ENCODE measurements at places on chromosomes 2 and 18.

DNA sequence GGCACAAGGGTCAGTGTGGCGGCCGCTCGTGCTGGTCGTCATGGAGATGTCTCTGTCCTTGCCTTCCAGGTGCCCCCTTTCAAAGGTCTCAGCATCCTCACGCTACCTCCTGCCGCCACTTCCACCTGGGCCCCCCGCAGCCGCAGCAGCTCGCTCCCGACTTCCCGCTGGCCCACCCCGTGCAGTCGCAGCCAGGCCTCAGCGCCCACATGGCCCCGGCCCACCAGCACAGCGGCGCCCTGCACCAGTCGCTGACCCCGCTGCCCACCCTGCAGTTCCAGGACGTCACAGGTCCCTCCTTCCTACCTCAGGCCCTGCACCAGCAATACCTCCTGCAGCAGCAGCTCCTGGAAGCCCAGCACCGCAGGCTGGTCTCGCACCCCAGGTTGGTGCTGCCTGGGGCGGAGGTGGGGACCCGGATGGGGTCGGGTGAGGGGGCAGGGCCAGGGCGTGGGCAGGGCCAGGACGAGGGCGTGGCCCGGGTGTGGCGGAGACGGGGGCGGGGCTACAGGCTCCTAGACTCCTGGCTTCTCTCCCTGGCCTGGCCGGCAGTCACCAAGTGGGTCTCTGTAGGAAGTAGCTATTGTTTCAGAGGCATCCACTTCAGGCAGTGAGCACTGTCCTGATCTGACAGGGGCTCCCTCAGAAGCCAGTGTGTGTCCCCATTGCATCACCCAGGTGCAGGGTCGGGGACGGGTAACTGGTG is 223.7 kb downstream of the LOXHD1 start:
- DNase-seq, result no peak

DNA sequence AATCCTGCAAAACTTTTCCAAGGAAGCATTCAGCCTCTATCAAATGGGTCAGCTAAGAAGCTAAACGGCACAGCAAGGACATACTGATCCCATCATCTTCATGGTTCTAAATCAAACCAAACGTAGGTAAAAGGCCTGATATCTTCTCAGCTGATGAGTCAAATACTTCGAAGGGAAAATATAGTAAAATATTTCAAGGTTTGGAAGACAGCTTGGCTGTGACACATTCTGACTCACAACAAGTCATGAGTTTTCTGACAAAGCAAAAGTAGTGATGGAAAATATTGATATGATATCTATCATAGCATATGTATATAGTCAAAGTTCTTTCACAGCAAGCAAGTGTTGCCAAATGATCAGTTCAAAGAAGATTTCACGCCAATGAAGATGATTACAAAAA is 31.5 kb downstream of the DOCK10 start:
- DNase-seq, result no peak

DNA sequence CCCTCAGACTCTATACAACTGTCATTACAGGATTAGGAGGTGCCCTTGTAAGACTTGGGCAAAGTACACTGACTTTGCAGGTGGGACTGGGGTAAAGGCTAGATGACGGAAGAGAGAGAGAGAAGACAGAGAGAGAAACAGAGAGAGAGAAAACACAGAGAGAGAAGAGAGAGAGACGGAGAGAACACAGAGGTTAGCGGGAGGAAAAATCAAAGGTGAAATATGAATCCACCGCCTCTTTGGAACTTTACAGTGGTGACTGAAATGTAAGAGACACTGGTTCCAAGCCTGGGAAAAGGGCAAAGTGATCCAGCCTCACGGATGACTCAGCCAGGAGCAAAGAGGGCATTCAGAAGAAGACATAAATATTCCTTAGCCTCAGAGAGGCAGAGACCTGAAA is 25.1 kb upstream of the CAB39 start:
- DNase-seq, result no peak

DNA sequence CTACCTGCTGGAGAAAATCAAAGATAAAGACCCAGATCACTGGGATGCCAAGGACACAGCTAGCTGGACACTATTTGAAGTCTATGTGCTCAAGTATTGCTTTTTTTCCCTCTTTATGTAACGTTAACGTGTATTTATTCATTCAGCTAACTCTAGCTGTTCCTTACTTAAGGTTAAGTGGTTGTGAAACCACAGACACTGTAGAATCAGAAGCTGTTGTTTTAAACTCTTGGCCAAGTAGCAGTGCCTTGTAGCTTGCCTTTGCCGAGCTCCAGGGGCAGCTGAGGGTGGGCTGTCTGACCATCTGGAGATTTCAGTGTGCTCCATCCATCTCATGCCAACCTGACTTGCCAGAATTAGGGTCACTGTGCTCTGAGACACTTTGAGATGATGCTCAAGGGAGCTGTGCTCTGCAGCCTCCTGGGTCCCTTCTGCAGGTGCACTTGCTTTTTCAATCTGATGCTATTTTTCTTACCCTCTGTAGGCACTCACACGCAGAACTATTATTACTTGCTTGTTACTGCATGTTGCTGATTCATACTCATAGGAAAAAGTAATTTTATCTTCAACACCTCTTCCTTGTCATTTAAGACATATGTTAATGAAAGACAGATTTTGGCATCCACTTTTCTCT is 116.2 kb downstream of the METTL8 start:
- no peak for DNase-seq

DNA sequence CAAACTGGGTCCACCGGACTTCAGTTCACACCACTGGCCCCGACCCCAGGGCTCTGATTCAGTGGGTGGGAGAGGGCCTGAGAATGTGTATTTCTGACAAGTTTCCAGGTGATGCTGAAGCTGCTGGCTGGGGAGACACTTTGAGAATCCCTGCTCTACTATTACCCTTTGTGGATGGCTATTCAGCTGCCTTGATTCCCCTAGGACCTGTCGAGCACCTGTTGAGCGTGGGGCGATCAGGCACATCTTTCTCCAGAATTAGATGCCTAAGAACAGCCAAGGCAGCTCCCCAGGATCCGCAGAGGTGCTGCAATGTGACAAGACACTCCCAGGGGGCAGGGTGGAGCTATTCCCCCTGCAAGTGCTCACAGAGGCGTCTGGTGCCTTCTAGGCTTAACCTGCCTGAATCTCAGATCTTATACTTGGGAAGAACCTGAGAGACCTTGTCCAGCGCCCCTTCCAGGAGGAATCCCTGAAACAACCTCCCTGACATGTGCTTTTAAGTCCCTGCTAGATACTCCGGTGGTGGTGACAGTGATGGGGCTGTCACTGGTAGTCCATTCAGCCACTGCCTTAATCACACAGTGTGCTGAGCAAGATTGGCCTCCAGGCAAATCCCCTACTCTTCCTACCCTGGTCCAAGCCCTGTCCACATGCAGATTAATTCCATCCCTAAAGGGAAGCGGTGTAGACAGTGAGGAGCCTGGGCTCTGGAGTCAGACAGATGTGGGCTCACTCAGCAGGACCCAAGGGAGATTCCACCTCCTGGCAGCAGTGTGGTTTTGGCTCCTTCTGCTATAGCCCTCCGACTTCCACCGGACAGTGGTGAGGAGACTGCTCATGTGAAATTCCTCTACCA is 43.4 kb upstream of the OTOF start:
- DNase-seq, result no peak
